ENCODE measurements at places on chromosomes 11 and 22.

GRCh38 chr11:130301002-130301401 lies 13.7 kb downstream of the ZBTB44 start:
- DNase-seq, result no peak

GRCh38 chr22:38144025-38144405 lies 33.5 kb upstream of the BAIAP2L2 start:
- DNase-seq, result no peak

- no peak for DNase-seq
These were observed 4.9 kb downstream of the CWC15 start for GRCh38 chr11:94968334-94968958.

- peak; percentile 70 for DNase-seq
These were observed 560.8 kb downstream of the ETS1 start for GRCh38 chr11:128026596-128026995.

GRCh38 chr11:91160661-91161060 lies 937.8 kb upstream of the CHORDC1 start:
- no peak for DNase-seq

GRCh38 chr11:110187731-110188130 lies 94.5 kb downstream of the ZC3H12C start:
- no peak for DNase-seq

- no peak for DNase-seq
These were observed 28.4 kb upstream of the RAPSN start for GRCh38 chr11:47477323-47477722.

DNA sequence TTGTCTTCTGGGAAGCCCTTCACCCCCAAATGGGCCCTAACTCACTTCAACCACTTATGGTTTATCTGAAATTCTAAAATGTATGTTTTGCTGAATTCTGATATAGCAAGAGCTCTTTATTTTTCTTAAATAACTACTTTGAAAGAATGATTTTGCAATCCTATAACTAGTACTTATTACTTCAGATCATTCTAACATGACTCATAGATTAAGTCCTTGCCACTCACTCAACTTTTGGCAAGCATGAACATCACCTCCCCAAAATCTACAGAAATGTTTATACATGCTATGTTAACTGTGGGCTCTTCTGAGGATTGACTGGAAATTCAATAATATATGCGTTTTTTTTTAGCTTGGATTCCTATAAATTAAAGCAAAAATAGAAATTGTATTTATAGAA lies 367.4 kb upstream of the FAT3 start:
- no peak for DNase-seq

DNA sequence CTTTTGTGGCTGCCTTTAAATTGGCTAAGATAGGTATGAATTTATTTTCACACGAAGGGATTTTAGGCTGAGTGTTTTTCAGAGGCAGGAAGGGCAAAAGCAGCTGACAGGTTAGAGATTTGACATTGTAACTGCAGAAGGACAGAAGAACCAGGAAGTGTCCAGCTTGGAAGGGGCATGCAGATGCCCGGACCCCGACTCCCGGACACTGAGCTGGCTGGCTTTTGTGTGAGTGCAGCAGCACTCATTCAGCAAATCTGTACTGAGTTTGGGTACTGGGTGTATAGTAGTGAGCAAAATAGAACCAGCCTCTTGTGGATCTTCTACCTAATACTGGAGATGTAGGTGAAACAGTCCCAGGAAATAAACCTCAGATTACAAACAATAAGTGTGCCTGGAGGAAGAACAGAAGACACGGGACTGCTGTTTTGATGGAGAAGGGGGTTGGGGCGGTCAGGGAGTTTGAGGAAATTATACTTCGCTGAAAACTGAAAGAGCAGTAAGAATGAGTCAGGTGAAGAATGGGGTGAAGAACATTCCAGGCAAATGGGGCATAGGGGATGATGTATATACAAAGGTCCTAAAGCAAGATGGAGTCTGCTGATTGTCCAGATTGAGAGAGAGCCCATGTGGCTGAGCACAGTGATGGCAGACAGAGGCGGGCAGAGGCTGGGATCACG lies 64.6 kb downstream of the PPFIBP2 start:
- no peak for DNase-seq

DNA sequence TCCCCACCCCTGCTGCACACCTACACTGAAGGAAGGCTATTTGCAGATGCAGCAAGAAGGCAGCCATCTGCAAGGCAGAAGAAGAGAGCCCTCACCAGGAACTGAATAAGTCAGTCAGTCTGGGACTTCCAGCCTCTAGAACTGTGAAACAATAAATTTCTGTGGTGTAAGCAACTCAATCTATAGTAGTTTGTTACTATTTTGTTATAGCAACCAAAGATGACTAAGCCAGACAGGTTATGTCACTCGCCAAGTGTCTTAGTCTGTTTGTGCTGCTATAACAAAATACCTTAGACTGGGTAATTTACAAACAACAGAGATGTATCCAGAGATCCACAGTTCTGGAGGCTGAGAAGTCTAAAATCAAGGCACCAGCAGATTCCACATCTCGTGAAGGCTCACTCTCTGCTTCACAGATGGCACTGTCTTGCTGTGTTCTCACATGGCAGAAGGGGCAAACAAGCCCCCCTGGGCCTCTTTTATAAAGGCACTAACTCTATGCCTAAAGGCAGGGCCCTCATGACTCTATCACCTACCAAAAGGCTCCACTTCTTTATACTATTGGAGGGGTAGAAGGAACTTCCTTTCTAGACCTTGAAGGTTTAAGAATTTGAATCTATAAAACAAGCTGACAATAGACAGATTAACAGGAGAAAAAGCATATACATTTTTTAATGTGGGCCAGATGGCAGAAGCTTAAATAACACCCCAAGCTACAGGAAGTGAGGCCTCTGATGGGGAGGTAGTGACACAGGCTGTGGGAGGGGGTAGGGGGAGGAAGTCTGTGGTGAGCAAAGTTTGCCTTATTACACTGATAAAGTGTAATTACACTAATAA lies 12.3 kb downstream of the APOL6 start:
- DNase-seq, result no peak

GRCh38 chr11:44761551-44761961 lies 34.8 kb downstream of the TSPAN18 start:
- DNase-seq, result no peak

DNA sequence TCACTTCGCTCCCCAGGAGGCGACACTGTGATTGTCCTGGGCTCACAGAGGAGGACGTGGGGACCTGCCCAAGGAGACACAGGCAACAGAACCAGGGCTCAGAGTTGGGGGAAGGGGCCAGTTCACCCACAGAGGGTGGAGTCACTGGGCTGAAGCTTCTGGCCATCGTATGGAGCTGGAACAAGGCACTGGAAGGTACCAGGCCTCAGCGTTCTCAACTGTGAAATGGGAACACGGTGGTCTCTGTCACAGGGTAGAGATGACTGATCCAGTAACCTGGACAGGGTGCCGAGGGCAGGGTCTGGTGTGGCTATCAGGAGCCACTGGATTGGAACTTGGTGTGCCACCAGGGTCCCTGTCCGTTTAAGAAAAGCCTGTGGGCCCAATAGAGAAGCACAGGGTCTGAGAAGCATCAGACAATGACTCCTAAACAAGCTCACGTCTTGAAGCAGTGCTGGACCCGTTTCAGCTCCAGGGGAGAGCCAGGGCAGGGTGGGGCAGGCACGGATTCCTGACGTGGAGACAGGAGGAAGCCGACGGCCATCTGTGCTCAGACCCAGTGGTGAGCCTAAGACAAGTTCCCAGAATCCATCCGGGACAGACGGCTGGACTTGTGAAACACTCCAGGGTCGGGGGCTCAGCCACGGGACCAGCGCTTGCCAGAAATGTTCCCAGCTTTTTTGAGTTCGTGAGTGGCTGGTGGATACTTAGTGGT lies 25.0 kb upstream of the KCNQ1OT1 start:
- DNase-seq, result no peak

- no peak for DNase-seq
These were observed 60.7 kb downstream of the CDKN1C start for GRCh38 chr11:2824851-2825250.

GRCh38 chr22:26210334-26210733 lies 41.1 kb downstream of the SEZ6L start:
- DNase-seq, result no peak

- no peak for DNase-seq
These were observed 92.2 kb upstream of the SORL1-AS1 start for GRCh38 chr11:121544956-121545355.

- DNase-seq, result no peak
These were observed 57.6 kb downstream of the RNF169 start for GRCh38 chr11:74806267-74806666.

DNA sequence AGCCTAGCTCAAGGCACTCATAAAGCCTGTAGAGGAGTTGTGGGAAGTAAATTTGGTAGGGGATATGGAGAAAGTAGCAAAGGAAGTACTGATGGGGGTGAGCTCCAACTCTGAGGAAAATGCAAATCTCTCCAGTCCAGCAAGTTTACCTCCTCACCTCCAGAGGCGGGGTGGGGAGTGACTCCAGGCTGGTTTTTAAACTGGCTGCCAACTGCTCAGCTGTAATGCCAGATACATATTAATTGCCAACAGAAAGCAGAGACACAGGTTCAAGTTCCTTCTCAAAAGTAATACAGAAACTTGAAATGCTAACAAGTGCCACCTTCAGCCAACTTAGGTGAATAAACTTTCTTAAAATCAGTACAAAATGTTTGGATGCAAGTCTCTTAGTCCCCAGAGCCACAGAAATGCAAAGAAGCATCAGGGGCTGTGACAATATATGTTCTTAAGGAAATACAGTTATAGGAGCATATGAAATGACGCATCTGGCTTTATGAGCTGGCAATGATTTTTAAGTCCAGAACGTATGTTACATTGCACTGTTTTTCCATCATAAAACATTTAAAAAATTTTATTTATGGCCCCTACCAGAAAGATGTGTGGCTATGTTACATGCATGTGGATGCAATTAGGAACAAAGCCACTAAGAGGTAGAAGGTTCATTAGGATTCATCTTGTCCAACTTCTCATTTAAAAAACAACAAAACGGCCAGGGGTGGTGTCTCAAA lies 436.4 kb upstream of the CCDC90B start:
- no peak for DNase-seq

GRCh38 chr11:60895687-60896086 lies 10.7 kb downstream of the PRPF19 start:
- DNase-seq, result no peak

GRCh38 chr11:57453543-57454177 lies 6.7 kb upstream of the RTN4RL2 start:
- DNase-seq, result no peak

GRCh38 chr22:30574095-30574981 lies at the start of gene GAL3ST1:
Gene GAL3ST1 (minus strand): TSS chr22:30574665. CDS start chr22:30557392, 17,273 bp downstream.
- peak; percentile 64 for DNase-seq

- no peak for DNase-seq
These were observed 40.5 kb downstream of the GRAMD4 start for GRCh38 chr22:46660604-46661201.

GRCh38 chr22:23800297-23801237 lies 13.8 kb downstream of the SMARCB1 start:
- DNase-seq, result no peak

DNA sequence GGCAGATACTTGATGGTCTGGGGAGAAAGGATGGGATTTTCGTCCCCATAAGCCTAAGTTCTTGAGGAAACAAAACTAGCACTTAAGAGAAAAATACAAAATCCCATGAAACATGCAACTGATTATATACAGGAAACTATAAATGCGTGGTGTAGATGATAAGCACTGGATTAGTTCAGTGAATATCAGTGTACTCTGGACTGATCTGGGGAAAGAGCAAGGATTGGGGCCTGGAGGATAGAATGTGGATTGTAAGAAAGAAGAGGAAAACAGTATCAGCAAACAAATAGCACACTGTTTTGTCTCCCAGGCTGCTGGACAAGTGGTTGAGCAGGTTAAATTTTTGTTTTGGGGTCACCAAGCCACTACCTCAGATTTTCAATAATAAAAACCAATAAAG lies 49.8 kb downstream of the DCUN1D5 start:
- DNase-seq, result no peak

- no peak for DNase-seq
These were observed 108.9 kb upstream of the SLC5A12 start for GRCh38 chr11:26830757-26831156.

DNA sequence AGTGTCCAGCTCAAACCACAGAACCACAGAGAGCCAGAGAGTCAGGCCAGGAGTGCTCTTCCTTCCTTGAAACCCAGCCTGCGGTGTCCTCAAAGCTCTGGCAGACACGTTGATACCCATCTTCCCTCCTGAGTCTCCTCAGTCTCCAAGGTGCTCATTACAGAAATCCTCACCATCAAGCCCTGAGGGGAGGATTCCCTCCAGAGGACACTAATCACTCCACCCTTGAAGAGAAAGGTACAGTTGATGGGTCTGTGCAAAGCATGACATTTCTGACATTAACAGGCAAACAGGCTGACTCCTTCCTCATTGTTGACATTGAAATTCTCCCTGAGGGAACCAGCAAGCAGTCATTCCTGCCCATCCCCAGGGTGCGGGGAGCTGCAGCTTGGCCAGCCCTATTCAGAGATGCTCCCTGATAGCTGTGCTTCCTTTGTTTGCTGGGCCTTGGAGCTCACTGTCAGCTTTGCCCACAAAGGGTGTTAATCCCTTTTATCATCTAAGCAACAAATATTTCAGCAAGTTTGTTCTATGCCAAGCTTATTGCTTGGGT lies 101.7 kb upstream of the CSNK2A3 start:
- DNase-seq, result no peak

- no peak for DNase-seq
These were observed 26.5 kb downstream of the MED15 start for GRCh38 chr22:20533879-20534265.

DNA sequence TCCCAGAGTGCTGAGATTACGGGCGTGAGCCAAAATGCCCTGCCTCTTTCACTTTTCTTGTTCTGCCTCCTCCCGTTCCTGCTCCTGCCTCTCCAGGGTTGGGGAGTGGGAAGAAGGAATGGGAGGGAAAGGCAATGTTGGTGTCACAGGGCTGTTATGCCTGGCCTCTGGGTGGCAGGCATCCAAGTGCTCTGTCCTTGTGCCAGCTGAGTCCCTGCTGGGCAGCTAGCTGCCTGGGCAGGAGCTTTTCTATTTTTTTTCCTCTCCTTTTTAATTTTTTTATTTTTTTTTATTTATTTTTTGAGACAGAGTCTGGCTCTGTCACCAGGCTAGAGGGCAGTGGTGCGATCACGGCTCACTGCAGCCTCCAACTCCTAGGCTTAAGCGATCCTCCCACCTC lies 4.1 kb upstream of the SAC3D1 start:
- no peak for DNase-seq

DNA sequence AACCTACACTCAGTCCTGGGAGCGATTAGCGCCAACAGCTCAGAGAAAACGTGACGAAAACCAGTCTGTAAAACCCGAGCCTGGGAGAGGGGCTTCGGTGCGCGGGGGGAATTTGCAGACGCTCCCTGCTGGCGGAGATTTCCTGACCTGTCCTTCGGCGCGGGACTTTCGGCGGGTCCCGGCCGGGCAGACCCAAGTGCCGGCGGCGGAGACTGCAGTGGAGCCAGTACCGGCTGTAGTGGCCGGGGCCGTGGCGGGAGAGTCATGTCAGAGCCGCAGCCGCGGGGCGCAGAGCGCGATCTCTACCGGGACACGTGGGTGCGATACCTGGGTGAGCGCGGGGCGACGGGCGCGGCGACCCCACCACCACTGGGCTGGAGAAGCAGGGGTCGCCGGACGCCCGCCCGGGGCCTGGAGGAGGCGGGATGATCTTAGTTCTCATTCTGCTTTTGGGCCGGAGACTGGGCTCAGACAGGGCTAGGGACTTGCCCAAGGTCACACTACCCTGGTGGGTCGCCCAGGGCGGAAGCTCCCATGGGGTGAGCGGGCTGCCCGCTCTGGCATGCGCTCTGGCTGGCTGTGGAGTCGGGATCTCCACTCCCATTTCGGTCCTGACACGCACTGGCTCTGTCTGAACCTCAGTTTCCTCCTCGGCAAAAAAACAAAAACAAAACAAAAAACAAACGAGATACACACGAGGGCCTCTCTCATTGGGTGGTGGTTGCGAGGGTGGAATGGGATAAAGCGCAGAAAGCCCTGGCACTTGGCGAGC lies at the start of gene MTFP1:
MTFP1 (plus strand) TSS at position 153 of the 772 bp plus-strand sequence; CDS start at position 265, 112 bp downstream.
- DNase-seq, result peak; percentile 60
